Progenitor cell of endocrine pancreas (in vitro differentiated cells): ENCODE measurements at places on chromosomes 4 and X.

DNA sequence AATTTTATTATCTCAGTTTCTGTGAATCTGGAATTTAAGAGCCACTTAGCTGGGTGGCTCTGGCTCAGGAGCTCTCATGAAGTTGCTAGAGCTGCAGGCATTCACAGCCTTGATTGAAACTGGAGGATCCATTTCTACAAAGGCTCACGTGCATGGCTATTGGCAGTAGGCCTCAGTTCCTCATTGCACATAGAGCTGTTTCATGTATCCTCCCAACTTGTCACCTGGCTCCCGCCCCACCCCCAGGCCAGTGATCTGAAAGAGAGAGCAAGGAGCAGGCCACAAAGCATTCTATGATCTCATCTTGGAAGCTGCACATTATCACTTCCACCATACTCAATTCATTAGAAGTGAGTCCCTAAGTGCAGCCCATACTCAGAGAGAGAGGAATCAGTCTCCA lies 18.5 kb upstream of the AP1AR start:
- H3K36me3 ChIP-seq = no peaks in the 10 kb centered on the region
- H3K4me3 ChIP-seq = no peak overlapping the region
- H3K4me1 ChIP-seq = no peaks in the 10 kb centered on the region
- no peak overlapping the region for H3K27ac ChIP-seq
- no peak for DNase-seq

- peak; percentile 7 for DNase-seq
- no peaks in the 10 kb centered on the region for H3K4me1 ChIP-seq
- H3K27me3 ChIP-seq = no peaks in the 10 kb centered on the region
- H3K36me3 ChIP-seq = peaks cover under 1% of the 10 kb centered on the region
Measured at GRCh38 chr4:3269991-3270611, 21.1 kb downstream of the MSANTD1 start.

- no peak for DNase-seq
Measured at GRCh38 chrX:143940119-143940518, 56.2 kb downstream of the UBE2NL start.

GRCh38 chrX:18692541-18692940 lies 14.9 kb upstream of the PPEF1 start:
- peaks cover 2% of the 10 kb centered on the region for H3K36me3 ChIP-seq
- no peaks in the 10 kb centered on the region for H3K27me3 ChIP-seq
- DNase-seq = no peak
- no peak overlapping the region for H3K4me3 ChIP-seq

GRCh38 chr4:52870225-52870624 lies 8.1 kb downstream of the RASL11B start:
- no peak overlapping the region for H3K4me3 ChIP-seq
- peaks cover 31% of the 10 kb centered on the region for H3K4me1 ChIP-seq
- no peak for DNase-seq
- peaks cover 16% of the 10 kb centered on the region for H3K36me3 ChIP-seq
- no peaks in the 10 kb centered on the region for H3K27me3 ChIP-seq

GRCh38 chrX:7925867-7926472 lies 1.2 kb downstream of the PNPLA4 start:
- H3K36me3 ChIP-seq = no peaks in the 10 kb centered on the region
- no peaks in the 10 kb centered on the region for H3K27me3 ChIP-seq
- H3K4me3 ChIP-seq = peak overlapping the region; percentile 86
- peak; percentile 56 for DNase-seq
- peak overlapping the region; percentile 19 for H3K27ac ChIP-seq
- peaks cover 5% of the 10 kb centered on the region for H3K4me1 ChIP-seq

- DNase-seq = no peak
- H3K36me3 ChIP-seq = peaks cover 17% of the 10 kb centered on the region
- H3K27ac ChIP-seq = no peak overlapping the region
- H3K4me1 ChIP-seq = peaks cover 10% of the 10 kb centered on the region
- no peak overlapping the region for H3K4me3 ChIP-seq
Measured at GRCh38 chr4:121690001-121690400, 6.8 kb downstream of the ANXA5 start.

DNA sequence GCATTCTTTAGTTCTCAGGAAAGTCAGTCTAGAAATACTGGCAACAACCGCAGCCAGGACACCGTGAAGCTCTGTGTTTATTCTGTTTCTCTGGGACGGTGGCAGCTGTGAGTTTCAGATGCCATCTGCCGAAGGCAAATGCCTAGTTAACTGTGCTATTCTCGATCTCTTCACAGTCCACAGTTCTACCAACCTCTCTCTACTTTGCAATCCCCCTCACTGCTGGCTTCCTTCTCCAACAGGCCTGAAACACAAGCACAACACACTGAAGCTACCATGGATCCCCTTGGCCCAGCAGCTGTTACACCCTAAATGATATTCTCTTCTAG lies 118.8 kb downstream of the ZNF827 start:
- no peak for DNase-seq
- H3K4me3 ChIP-seq = no peak overlapping the region
- no peak overlapping the region for H3K27ac ChIP-seq
- peaks cover 15% of the 10 kb centered on the region for H3K36me3 ChIP-seq
- no peaks in the 10 kb centered on the region for H3K27me3 ChIP-seq

DNA sequence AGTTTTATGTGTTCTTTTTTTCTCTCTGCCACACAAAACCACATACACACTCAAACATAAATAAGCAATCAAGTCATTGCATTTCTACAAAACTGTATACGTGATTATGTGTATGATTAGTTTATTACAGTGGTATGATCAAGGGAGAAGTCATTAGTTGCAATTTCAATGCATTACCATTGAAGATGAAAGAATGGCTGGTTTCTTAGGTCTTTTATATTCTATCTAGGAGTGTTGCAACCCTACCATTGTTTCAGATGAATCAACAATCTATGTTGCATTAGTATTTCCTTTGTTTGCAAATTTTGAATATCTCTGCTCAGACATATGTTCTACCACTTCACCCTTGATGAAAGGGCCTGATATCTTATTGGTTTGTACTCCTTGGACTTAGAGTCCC lies 6.8 kb downstream of the ANXA3 start:
- H3K4me1 ChIP-seq = peaks cover 62% of the 10 kb centered on the region
- peaks cover 31% of the 10 kb centered on the region for H3K36me3 ChIP-seq
- no peak overlapping the region for H3K27ac ChIP-seq
- H3K4me3 ChIP-seq = no peak overlapping the region
- H3K27me3 ChIP-seq = no peaks in the 10 kb centered on the region

DNA sequence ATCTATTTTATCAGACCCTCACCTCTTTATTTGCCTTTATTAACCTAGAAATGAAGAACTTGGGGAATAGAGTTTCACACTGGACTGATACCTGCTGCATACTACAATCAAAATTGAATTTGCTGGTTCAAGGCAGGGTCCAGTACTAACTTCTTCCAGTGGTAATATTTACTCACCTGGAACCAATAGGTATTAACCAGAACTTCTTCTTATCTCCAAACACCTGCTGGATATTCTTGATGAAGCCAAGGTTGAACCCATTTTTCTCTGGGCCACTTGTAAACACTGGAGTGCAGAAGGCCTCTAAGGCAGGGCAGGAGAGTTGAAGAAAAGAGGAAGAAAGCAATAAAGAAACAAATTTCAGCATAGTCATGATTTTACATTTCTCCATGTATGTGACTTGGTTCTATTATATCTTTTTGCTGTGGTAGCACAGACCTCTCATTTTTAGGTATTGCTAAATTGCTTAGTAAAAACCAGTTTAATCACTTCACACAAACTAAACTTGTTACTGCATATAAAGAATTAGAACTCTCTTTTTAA lies 101.1 kb downstream of the ZDHHC15 start:
- no peak overlapping the region for H3K27ac ChIP-seq
- DNase-seq = no peak
- no peaks in the 10 kb centered on the region for H3K4me1 ChIP-seq
- H3K4me3 ChIP-seq = no peak overlapping the region
- no peaks in the 10 kb centered on the region for H3K27me3 ChIP-seq
- H3K36me3 ChIP-seq = peaks cover 2% of the 10 kb centered on the region

GRCh38 chr4:917466-917865 lies 14.7 kb downstream of the GAK start:
- peaks cover 5% of the 10 kb centered on the region for H3K4me1 ChIP-seq
- no peaks in the 10 kb centered on the region for H3K27me3 ChIP-seq
- no peak overlapping the region for H3K27ac ChIP-seq
- H3K36me3 ChIP-seq = peaks cover 2% of the 10 kb centered on the region
- DNase-seq = no peak

DNA sequence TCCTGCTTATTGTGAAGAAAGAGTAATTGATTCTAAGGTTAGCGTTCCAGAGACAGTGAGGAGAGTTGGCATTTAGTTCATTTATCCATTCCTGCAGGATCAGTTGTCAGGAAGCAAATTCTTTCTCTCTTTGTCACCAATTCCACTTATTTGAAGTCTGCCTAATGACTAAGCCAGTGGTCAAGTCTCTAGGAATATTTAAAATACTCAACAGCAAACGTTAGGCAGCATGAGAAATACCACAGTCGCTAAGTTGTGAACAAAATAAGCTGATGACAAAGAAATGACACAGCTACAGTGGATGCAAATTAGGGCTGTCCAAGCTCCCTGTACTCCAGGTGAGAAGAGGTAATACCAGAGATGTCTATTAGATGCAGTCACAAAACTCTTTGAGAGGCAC lies 6.6 kb upstream of the MAGEB17 start:
- no peaks in the 10 kb centered on the region for H3K36me3 ChIP-seq
- peaks cover 9% of the 10 kb centered on the region for H3K27me3 ChIP-seq
- H3K4me3 ChIP-seq = no peak overlapping the region
- DNase-seq = no peak
- no peak overlapping the region for H3K27ac ChIP-seq

GRCh38 chr4:120699354-120699753 lies 223.2 kb downstream of the PRDM5 start:
- no peak overlapping the region for H3K27ac ChIP-seq
- no peaks in the 10 kb centered on the region for H3K27me3 ChIP-seq
- no peaks in the 10 kb centered on the region for H3K36me3 ChIP-seq
- H3K4me1 ChIP-seq = peaks cover 3% of the 10 kb centered on the region
- no peak overlapping the region for H3K4me3 ChIP-seq
- no peak for DNase-seq

- no peaks in the 10 kb centered on the region for H3K27me3 ChIP-seq
- no peak overlapping the region for H3K4me3 ChIP-seq
- no peak overlapping the region for H3K27ac ChIP-seq
- no peaks in the 10 kb centered on the region for H3K4me1 ChIP-seq
- H3K36me3 ChIP-seq = peaks cover 8% of the 10 kb centered on the region
Measured at GRCh38 chr4:176357359-176358082, 37.8 kb downstream of the SPCS3 start.

- H3K4me3 ChIP-seq = no peak overlapping the region
- peaks cover 1% of the 10 kb centered on the region for H3K4me1 ChIP-seq
- no peaks in the 10 kb centered on the region for H3K36me3 ChIP-seq
- H3K27ac ChIP-seq = no peak overlapping the region
- no peak for DNase-seq
Measured at GRCh38 chr4:140986045-140986444, 147.2 kb downstream of the RNF150 start.

- no peak overlapping the region for H3K27ac ChIP-seq
- H3K27me3 ChIP-seq = peaks cover 4% of the 10 kb centered on the region
- H3K36me3 ChIP-seq = peaks cover 16% of the 10 kb centered on the region
- peaks cover 5% of the 10 kb centered on the region for H3K4me1 ChIP-seq
Measured at GRCh38 chr4:4572821-4573220, 31.0 kb upstream of the STX18 start.

DNA sequence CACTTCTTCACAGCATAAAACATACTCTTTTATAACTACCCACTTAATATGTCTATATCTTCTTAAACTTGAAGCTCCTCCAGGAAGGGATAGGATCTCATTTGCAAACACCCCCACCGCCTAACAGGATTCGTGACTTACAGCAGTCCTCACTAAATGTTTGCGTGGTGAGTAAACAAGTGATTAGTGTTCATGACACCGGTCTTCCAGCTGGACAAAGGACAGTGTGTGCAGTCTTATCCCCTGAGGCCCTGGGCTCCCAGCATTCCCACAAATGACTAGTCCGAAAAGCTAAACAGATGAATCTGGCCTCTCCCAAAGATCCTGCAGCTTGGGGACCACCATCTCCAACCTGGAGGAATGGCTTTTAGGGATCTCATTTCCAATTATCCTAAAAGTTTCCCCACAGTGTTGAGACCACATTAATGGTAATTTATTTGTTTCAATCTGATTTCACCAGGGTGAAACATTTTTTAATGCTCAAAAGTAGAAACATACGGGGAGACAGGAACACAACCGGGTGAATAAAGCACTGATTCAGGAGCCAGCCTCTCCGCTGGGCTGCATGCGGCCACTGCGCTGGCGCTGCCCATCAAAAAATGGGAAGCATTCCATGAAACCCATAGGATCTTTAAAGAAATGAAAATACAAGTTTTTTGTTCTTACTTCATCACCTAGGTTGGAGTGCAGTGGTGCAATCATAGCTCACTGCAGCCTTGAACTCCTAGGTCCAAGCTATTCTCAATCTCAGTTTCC lies 69.2 kb downstream of the HADH start:
- no peak overlapping the region for H3K4me3 ChIP-seq
- peaks cover 14% of the 10 kb centered on the region for H3K27me3 ChIP-seq
- peak overlapping the region; percentile 8 for H3K27ac ChIP-seq
- H3K4me1 ChIP-seq = peaks cover 8% of the 10 kb centered on the region
- no peak for DNase-seq
- no peaks in the 10 kb centered on the region for H3K36me3 ChIP-seq

DNA sequence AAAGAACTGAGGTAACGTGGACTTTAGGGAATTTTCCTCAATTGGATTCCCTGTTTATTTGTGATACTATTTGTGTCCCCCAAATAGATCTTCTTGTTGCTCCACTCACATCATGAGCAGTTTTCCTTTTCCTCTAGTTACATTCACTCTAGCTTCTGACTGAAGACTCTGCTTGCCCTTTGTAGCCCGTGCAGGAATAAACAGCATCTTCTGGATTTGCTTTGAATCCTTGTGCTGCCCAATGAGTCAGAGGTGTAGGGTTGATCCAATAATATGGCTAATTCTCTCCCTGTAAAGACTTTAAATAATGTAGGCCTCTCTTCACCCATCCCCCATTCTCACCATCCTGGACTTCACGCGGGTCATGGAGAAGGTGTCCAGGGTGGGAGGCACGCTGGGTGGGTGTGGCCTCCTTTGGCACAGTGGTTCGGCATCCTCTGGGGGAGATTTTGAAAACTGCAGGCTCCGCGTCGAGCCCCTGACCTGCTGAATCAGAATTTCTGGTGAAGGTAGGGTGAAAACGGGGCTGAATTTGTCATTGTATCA lies 9.0 kb downstream of the HAND2 start:
- peaks cover 15% of the 10 kb centered on the region for H3K4me1 ChIP-seq
- H3K27ac ChIP-seq = no peak overlapping the region
- no peak overlapping the region for H3K4me3 ChIP-seq
- peaks cover 98% of the 10 kb centered on the region for H3K27me3 ChIP-seq
- H3K36me3 ChIP-seq = no peaks in the 10 kb centered on the region
